EH (cell line): ENCODE measurements at places on chromosomes 6 and 20.

GRCh38 chr6:43283905-43284304 is 14.2 kb upstream of the SLC22A7 start:
- no peak for DNase-seq

GRCh38 chr20:8647961-8648441 is 420.9 kb upstream of the PLCB4 start:
- DNase-seq = no peak

GRCh38 chr6:85360794-85361642 is 88.9 kb upstream of the NT5E start:
- DNase-seq = peak; percentile 99

DNA sequence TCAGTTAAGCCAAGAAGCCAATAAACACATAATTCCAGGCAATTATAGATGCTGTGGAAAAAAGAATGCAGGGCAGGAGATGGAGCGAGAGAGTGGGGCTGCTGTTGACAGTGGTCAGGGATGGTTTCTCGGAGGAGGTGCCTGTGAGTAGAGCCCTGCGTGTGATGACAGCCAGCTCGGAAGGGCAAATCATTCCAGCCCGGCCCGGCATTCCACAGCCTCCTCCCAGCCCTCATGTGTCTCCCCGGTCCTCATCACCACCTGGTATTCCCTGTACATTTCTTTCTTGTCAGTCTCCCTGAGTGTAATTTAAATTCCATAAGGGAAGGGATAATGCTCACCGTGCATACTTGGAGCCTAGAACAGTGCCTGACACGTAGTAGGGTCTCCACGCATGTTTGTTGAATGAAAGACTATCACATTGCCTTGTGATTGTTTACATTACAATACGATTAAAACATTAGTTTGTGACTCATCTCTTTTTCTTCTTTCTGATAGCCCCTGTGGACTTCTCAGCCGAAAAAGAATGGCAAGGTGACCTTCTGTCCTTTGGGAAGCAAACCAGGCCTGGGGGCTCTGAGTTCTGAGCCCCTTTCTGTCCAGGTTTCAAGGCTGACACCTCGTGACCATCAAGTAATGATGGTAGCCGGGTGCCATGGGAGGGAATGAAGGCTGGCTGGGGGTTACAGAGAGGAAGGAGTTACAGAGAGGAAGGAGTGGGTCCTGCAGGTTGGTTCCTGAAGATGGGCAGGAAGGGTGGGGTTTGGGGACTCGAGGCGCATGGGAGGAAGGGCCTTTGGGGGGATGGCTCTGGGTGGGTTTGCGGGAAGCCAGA is 379.5 kb upstream of the SULF2 start:
- DNase-seq = peak; percentile 53

DNA sequence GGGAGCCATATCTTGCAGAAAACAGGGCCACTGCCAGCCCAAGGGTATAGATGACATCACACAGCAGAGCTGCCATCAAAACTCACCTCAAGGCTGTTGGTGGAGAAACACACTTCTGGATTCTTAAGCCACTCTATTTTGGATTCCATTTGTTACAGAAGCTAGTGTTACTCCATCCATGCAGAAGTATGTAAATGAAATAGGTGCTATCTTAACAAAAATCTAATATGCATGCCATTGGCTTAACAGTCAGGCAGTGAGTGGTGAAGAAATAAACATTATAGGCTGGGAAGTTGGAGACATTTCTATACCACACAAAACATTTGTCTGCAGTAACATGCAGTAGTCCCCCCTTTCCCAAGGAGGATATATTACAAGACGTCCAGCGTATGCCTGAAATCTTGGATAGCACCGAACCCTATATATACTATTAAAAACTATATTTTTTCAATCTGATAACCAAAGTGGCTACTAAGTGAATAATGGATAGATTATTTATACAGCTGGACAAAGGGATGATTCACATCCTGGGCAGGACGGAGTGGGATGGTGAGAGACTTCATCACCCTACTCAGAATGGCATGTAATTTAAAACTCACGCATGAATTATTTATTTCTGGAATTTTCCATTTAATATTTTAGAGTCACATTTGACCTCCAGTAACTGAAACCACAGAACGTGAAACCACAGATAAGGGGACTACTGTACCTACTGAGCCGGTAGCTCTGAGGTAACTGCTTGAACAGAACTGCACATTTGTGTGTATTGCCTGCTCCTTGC is 160.0 kb upstream of the PLN start:
- DNase-seq = peak; percentile 93

DNA sequence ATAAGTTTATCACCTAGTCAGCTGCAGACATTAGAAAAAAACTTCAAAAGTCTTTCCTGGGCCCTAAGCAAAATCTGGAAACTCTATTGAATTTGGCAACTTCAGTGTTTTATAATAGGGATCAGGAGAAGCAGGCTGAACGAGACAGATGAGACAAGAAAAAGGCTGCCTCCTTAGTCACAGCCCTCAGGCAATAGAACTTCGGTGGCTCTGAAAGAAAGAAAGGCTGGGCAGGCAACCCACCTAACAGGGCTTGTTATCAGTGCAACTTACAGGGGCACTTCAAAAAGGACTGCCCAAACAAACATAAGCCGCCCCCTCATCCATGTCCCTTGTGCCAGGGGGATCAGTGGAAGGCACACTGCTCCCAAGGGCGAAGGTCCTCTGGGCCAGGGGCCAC is 657.9 kb upstream of the HS3ST5 start:
- DNase-seq = no peak

DNA sequence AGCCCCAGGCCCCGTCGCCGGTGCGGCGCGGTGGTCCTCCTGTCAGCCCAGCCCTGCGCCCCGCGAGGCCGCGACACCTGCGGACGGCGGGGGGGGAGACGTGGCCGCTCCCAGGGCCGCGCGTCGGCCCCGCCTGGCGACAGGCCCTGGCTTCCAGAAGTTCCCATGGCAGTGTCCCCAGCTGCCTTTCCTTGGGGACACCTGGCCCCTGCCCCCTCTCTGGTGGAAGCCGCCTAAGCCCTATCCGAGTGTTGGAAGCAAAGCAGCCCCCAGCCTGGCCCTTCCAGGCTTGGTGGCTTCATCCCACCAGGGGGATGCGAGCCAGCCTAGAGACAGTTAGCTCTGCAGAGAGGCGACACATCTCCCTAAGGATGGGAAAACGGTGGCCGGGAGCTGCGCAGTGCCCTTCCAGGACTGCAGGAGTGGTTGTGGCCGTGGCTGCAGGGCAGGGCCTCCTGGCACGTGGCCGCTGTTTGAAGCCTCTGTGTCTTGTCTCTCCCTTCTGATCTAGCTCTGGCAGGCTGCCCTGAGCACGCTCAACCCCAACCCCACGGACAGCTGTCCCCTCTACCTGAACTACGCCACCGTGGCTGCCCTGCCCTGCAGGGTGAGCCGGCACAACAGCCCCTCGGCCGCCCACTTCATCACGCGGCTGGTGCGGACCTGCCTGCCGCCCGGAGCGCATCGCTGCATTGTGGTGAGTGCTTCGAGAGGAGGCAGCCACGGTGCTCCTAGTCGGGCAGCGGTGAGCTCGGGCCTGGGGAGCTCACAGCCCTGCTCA is 816 bp downstream of the NPEPL1 start:
- no peak for DNase-seq

- DNase-seq = no peak
Measured at GRCh38 chr6:108807928-108808327, 40.3 kb upstream of the ARMC2 start.

DNA sequence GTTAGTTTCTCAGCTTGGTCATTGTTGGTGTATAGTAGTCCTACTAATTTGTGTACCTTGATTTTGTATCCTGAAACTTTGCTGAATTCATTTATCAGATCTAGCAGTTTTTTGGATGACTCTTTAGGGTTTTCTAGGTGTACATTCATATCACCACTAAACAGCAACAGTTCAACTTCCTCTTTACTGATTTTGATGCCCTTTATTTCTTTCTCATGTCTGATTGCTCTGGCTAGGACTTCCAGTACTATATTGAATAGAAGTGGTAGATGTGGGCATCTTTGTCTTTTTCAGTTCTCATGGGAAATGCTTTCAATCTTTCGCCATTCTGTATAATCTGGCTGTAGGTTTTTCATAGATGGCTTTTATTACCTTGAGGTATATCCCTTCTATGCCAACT is 61.3 kb upstream of the HEY2 start:
- no peak for DNase-seq

DNA sequence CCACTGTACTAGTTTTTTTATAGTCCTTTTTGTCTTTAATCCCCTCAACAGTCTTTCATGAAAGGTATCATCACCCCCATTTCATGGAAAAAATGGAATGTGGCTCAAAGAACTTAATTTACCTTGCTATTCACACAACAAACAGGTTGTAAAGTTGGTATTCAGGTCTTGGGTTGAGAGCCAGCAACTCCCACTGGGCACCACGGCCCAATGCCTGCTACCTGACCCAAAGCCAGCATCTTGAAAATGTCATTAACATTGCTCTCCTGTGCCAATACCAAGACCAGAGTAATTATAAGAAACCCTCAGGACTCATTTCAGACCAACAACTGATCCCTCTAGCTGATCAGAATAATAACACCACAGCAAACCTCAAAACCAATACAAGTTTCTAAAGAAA is 75.7 kb downstream of the METTL24 start:
- no peak for DNase-seq

DNA sequence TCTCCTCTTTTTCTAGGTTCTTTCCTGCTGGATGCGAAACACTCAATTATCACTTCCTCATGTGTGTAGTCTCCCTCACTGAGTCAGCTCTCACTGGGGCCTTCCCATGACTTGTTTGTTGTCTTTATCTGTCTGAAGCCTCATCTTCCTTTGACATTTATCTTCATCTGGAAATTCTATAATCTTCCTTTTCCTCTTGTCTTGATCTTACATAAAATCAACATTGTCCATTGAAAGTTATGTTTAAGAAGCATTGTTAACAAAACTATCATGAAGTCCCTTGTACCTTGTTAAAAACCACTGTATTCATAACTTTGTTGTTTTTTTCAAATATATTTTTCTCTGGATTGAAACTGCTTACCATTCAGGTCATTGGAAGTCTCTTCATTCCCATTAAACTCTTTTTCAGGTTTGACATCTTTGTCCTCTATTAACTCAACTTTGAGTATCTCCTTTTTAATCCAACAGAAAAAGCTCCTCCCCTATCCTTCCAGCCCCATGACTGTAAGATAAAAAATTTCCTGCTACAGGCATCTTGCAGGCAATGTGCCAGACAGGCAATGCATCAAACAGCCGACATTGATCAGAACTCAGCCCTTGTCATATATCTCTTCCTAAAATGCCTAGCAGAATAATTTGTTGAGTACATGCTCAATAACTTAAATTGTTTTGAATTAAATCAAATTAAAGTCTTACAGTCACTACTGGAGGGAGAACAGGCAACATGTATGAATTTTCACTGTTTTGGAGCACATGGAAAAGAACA is 34.8 kb downstream of the MYLIP start:
- DNase-seq = peak; percentile 42

DNA sequence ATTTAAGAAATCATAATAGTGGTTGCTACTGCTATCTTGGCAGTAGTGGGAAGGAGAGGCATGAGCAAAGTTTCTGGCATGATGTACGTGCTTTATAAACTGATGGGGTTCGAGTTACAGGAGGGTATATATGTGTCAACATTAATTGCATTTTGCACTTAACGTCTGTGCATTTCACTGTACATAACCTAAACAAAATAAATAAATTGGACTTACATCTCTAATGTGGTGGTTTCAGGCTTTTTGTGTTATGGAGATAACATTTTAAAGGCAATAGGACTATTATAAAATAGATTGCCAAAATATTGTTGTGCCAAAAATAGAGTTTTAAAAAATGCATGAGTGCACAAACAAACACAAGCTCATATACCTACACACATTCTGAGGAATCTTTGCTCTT is 1001.1 kb upstream of the GJE1 start:
- DNase-seq = no peak

DNA sequence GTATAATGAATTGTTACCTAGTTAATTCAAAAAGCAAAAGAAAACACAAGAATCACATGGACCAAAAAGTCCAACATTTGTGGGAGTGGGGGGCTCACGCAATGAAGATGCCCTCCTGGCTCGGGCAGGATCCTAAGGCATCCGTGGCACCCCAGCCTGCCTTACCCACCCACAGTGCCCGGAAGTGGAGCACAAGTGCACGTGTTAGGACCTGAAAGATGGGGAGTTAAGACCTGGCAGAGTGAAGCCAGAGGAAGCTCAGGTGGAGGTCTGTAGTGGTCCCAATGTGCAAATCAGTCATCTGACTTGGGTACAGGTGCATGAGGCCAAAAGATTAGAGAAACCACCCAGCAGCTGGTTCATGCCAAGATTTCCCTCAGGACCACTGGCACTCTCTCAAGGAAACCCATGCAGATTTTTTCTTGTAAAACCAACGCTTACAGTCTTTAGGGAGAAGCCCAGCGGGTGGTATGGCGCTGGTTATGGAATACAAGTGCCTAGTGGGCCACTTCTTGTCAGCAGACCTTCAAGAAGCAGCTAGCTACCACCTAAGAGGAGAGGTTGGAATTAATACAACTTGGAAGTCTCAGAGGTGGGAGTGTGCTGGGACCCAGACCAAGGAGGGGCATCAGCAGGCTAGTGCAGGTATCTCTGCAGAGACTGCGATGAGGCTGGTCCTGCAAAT is 42.1 kb downstream of the BFSP1 start:
- no peak for DNase-seq

GRCh38 chr20:51712501-51713212 is 55.5 kb downstream of the ATP9A start:
- DNase-seq = peak; percentile 37

DNA sequence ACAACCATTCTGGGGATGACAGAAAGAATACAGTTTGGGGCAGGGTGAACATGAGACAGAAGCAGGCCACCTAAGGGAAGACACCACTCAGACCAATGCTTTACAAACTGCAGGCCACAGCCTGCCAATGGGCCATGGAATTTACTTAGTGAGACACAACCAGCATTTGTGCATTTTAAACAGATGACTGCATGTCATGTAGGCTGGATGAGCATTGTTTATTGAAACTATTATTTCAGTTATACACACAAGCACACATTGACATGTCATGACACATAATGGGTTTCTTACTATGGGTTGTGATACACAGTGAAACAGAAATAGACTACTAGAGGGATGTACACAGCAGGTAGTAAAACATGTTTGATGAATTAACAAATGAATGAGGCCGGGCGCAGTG is 8.0 kb downstream of the PGM3 start:
- DNase-seq = peak; percentile 18

DNA sequence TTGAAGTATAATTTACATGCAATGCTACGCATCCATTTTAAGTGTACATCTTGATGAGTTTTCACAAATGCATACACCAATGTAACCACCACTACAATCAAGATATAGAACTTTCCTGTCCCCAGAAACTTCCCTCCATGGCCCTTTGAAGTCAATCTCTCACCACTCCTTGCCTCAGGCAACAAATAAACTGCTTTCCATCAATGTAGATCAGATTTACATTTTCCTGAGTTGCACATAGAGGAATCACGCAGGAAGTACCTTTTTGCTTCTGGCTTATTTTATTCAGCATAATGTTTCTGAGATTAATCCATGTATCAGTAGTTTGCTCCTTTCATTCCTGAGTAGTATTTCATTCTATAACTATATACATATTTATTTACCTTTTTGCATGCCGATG is 59.6 kb upstream of the NNAT start:
- no peak for DNase-seq

- DNase-seq = no peak
Measured at GRCh38 chr20:33070111-33071053, 9.1 kb upstream of the BPIFB4 start.
